ENCODE measurements at places on chromosomes 3 and 15.

GRCh38 chr3:37445163-37445562 is 270.8 kb upstream of the LRRFIP2 start:
- no peak for DNase-seq

DNA sequence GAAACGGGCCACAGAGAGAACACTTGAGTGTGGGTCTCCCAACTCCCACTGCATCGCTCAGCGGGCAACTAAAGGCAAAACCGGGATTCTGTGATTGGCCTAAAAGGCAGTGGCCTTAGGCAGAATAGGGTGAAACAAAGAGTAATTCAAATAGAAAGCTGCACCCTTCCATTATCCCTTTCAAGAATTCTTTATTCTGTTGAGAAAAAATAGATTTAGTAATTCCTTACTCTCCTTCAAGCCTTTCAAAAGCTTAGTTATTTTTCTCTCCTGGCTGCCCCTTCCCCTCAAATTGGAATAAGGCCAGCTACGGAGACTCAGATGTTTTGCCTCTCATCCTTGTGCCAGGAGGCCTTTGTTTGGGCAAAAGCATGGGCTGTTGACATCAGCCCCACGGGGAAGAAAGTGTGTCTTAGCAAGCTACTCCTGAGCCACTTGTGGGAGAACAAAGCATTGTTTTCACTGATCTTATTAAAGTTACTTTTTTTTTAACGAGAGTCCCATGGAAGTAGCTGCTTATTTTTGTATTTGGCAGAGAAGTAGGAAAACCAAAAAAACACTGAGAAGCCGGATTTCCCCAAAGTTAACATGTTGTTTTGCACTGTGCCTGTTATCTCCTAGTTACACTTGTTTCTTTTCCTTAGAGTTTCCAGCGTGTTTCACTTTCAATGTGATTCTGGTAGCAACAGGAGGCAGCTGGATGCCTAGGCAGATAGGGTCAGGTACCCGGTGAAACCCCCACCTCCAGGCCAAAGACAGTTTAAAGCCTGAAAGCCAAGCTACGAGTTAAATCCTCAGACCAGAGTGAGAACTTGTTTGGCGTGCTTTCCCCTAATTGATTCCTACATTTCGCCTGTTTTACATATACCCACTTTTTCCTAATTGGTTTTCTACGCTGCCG is 2.2 kb downstream of the ST6GAL1 start:
- DNase-seq = peak; percentile 15

DNA sequence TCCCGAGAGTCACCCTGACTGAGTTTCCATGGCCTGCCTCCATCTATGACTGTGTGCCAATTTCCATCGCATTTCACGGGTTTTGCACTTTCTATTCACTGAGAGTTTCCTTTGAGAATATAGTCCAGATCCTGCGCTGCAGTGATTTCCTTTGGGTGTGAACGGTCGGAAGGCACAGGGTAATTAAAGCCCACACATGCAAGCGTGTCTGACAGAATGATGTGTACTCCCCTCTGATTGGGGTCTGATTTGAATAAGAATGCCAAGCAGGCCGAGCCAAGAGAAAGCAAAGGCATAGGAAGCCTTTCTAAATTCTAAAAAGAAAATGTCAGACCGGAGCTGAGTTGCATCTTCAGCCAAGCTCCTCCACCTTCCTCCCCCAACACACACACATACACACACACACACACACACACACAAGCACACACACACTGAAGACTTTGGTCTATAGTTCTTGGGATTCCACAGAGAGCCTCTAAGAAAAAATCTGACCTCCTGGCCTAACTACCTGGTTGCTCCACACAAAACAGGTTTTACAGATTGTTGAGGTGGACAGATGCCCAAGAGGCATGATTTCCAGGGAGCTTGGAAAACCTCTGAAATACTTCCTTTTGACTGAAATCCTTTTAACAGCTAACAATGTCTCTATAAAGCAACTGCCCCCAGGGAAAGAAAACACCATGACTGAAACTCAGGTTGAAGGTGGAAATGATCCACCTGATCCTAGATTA is 59.7 kb upstream of the LRRN1 start:
- DNase-seq = no peak

GRCh38 chr3:175512700-175513099 is 653.6 kb downstream of the NAALADL2 start:
- no peak for DNase-seq

- peak; percentile 67 for DNase-seq
These were observed 656 bp downstream of the SLMAP start for GRCh38 chr3:57756528-57757401.

GRCh38 chr3:105349684-105350387 is 16.9 kb upstream of the ALCAM start:
- DNase-seq = no peak

GRCh38 chr15:35362195-35362829 is 183.7 kb downstream of the DPH6 start:
- DNase-seq = no peak

DNA sequence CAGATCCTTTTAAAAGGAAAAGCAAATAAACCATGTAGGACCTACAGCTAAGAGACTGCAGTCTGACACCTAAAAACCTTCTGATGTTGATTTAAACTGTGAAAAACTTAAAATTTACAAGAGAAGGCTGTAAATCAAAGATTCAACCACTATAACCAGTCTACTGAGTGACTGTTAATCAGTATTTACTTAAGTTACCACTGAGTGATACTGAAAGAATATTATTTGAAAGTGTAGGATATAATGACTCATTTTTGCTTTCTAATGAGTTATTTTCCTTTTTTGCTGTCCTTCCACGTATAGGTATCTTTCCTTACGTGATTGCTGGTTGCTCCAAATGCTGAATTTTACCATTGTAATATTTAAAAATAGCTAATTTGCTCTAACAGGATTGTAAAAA is 44.6 kb downstream of the RFX7 start:
- no peak for DNase-seq

GRCh38 chr15:69323893-69324430 is 25.2 kb downstream of the PAQR5 start:
- DNase-seq = no peak

DNA sequence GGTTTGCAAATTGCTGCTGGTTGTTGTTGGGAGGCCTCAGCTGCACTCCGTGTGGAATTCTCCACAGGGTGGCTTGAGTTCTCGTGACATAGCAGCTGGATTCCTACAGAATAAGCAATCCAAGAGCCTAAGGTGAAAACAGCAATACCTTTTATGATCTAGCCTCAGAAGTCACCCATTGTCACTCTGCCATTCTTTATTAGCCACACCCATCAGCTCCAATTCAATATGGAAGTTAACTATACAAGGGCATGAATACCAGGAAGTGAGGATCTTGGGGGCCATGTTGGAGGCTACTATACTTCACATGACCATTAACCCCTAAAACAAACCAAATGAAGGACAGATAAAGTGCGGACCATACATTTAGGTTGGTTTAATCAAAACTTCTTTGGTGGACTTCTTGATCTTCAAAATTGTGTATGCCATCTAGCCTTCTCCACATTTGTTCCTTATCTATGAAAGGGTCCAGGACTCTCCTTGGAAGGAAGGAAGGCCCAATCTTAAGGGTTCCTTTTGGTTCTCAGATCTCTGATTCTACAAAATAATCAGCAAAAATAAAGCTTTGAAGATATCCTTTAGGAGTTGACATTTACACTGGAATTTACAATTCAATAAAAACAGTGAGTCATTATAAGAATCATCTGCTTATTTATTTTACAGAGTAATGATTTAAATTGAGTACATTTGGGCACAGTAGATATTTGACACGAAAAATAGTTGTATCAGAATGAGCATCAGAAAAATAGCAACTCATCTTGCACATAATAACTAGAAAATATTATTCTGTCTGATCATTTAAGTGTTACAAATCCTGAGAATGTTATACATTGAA is 21.5 kb downstream of the CIAO2A start:
- DNase-seq = no peak

GRCh38 chr3:66140743-66141372 is 79.9 kb upstream of the SLC25A26 start:
- peak; percentile 57 for DNase-seq

- peak; percentile 14 for DNase-seq
These were observed 76.1 kb upstream of the ATP11B start for GRCh38 chr3:182717216-182717615.

GRCh38 chr3:160701490-160701889 is 24.5 kb downstream of the ARL14 start:
- DNase-seq = no peak

GRCh38 chr3:162863579-162863978 is 1367.0 kb downstream of the OTOL1 start:
- DNase-seq = no peak

DNA sequence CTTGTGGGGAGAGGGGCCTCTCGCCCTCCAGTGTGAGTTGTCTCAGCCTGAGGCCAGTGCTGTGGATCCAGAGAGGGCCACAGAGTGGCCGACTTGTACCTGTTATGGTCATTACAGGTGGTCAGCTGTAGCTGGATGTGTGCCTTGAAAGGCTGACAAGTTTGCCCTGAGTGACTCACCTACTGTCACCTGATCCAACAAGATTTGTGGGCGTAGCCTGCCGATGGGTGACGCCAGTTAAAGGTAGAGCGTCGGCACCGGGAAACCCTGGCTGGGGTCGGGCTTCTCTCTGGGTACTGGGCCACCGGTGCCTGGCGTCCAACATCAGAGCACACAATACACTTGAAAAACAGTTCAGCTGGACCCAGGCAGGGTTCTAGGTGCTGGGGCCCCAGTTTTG is 2.8 kb upstream of the ISG20 start:
- DNase-seq = no peak

GRCh38 chr3:141575879-141576743 is 89.3 kb downstream of the RASA2 start:
- no peak for DNase-seq

GRCh38 chr15:78448441-78449219 is 10.6 kb downstream of the IREB2 start:
- no peak for DNase-seq

DNA sequence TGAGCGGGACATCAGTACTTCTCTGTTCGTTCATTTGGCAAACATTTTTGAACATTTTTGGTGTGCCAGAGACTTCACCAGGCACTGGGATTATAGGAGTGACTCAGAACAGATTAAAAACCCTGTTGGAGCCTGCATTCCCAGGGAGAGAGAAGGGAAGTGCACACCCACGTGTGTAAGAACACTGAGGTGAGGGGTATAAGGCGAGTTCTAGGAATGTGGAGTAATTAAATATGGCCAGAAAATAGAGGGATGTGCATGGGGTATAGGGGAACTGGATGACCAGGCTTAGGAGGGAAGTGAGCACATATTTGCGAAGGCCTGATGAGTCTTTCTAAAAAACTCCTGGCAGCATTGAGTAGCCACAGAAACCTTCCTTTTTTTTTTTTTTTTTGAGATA is 401.2 kb upstream of the C2CD4B start:
- peak; percentile 13 for DNase-seq

GRCh38 chr15:89122505-89123180 is 34.4 kb downstream of the ABHD2 start:
- no peak for DNase-seq

GRCh38 chr3:112794622-112795172 is 52.0 kb downstream of the CD200R1L start:
- no peak for DNase-seq

GRCh38 chr3:14377044-14377837 is 25.2 kb upstream of the SLC6A6 start:
- DNase-seq = no peak

- DNase-seq = no peak
These were observed 844 bp downstream of the NR2F2 start for GRCh38 chr15:96331144-96331944.

GRCh38 chr3:128823008-128823407 is 56.4 kb upstream of the ACAD9 start:
- DNase-seq = no peak

GRCh38 chr3:62214850-62215249 is 158.5 kb downstream of the FEZF2 start:
- DNase-seq = no peak

DNA sequence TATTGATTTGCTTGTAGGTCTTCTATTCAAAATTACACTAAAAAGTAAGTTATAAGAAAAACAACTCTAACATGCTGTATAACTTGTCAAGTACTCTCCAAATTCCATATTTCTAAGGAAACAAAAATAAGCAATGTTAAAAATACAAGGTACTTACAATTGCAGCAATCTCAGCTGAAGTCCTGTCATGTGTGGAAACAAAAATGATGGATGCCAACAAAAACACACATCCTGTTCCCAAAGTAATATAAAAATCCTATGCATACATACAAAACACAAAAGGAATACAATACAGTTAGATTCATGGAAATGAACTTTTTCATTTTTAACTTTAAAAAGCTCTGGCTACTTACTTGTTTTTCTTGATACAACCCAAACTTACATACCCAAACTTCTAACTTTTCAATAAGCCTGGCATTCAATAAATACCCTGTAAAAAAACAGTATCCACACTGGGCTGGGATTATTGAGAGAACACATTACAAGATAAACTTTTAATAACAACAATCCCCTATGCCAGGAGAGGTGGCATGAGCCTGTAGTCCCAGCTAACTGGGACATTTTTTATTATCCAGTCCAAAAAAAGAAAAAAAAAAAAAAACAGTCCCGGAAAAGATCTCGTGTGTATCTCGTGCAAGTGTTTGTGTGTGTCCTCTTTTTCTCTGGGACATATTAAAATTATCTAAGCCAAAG is 14.7 kb downstream of the CMTM6 start:
- no peak for DNase-seq

DNA sequence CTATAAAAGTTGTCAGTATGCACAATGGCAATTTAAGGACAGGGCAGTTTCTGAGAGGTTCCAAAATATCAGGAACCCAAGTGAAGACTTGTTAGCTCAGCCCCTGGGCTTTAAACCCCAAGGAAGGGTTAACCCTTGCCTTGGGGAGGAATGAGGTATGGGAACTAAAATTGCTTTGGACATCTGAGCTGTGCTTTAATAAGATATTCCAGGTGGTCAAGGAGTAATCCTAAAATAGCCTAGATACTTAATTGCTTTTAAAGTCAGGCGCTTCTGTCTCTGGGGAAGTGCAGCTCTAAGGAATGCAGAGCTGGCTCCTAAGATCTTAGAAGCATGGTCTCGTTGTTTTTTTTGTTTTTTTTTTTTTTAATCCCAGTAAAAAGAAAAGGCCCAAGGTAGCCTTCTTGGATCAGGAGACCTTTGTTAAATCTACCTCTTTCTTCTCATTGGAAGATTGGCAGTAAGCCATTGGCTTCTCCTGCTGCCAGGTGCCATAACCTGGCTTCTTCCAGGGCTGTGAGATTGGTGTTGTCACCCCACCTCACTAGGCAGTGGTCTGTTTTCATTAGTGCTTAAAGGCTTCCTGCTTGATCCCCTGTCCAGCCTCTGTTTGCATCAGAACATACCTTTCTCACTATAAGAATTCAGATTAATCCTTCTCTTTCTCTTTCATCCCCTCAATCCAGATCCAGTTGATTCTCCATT is 24.5 kb downstream of the ARID3B start:
- no peak for DNase-seq

GRCh38 chr15:69475769-69476358 is 23.2 kb downstream of the RPLP1 start:
- DNase-seq = peak; percentile 65
